ENCODE measurements at places on chromosomes 2 and 18.
A peak's percentile ranks its signal among the peaks of the same experiment; 100 is the strongest.

- DNase-seq = no peak
Observed at GRCh38 chr2:224004105-224004695, 34.9 kb downstream of the SERPINE2 start.

- DNase-seq = no peak
Observed at GRCh38 chr2:58042486-58042970, 4.1 kb upstream of the VRK2 start.

GRCh38 chr2:76478266-76479035 is 767.7 kb upstream of the GCFC2 start:
- DNase-seq = peak; percentile 10

GRCh38 chr2:197075754-197076337 is 149.3 kb upstream of the PGAP1 start:
- peak; percentile 42 for DNase-seq

DNA sequence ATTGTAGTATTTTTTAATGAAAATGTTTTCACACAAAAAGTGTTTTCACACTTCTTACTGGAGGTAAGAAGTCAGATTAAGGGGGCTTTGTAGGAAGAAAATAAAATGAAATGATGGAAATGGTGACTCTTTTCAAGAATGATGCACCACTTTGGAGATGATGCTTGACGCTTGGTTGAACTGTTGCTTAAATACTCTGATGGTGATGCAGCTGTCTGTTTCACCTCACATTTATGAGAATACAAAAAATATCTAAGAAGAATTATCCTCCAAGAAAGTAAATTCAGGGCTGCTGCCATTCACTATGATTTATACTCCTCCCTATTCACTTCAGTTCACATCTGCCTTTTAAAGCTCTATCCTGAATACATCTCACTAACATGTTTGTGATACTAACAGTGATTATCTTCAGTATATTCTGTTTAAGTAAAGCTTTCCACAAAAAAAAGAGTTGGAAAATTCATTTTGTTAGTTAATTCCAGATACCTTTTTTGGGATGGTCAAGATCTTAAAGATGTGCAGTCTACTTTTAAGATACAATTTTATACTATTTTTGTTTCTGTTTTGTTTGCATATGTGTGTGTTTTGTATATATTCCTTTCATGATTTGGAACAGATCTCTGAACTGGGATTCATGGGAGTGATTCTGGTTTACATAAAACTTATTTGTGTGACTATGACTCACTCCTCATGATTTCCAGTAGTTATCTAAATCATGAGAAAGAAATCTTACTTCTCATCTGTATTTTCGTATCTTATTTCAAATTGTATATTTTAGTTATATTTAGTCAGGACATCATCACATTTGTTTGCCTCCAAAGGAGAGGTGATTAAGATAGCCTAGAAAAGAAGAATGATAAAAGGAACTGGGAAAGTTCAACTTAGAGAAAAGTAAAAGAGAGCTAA is 53.1 kb downstream of the SLC39A10 start:
- DNase-seq = no peak

GRCh38 chr2:177929662-177930522 is 142.7 kb downstream of the PDE11A start:
- DNase-seq = no peak

Measured in BE2C (cell line).